ENCODE measurements at places on chromosomes 13 and 19.

- no peak for DNase-seq
Measured at GRCh38 chr13:45209229-45209628, 8.4 kb upstream of the KCTD4 start.

DNA sequence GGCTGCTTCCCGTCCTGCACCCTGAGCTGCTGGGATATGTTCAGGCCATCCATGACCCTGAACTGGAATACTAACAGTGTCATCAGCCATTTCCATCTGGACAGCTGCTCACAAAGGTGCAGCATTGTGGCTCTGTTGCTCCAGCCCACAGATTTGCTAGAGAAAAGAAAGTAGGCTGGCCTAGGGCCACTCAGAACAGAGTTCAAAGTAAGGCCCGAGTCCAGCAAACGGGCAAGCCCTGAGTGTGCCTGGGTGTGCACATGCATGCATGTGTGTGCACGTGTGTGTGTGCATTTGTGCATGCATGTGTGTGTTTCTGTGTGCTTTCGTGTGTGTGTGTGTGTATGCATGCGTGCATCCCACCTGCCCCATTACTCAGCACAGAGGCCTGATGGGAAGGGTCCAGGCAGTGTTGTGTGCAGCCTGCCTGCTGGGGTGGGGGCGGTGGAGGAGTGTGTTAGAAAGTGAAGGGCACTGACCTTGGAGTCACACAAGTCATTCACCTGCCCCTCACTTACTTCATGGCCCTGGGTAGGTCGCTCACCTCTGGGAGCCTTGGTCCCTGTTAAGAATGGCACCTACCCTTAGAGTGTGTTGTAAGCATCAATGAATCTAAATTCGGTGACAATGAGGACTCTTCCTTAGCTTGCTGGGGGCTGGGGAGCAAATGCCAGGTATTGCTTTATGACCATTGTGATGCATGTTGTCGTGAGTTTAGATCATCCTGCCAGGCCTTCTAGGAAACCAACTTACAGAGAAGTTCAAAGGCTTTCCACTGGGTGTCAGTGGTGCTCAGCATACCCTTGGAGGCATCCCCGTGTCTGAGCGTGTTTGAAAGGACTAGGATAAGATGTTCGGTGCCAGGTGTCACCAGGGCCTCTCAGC, 53.2 kb downstream of the GPR12 start:
- DNase-seq: peak; percentile 61

DNA sequence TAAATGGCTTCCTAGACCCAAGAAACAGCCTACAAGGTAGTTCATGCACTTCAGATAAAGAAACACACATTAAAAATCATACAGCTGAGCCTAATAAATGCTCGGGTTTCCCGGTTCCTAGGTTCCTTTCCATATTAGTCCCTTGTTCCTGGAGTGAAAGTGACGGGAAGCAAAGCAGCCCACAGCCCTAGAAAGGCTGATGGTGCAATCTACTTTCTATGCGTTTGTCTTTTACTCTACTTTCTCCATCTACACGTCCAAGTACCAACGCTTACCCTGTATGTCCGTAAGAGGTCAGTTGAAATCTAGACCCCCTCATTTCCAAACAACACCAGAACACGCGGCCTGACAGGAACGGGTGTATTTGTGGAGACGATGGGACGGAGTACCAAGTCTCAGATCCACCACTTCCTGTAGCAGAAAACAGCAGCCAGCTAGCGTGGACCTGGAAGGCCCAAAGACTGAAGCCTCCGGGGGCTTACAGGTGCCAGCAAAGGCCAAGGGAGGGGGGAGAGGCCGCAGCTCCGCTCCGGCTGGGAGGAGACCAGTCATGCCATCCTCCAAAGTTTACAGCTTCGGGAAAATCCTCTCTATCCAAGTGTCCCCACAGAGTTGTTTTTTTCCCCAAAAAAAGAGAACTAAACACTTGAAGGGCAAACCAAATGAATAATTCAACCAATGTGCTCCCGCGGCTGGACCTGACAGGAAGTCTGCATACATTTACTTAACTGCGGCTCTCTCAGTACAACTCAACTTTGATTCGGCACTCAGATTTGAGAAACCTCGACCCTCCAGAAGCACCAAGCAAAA, 34.1 kb downstream of the STK24 start:
- no peak for DNase-seq

DNA sequence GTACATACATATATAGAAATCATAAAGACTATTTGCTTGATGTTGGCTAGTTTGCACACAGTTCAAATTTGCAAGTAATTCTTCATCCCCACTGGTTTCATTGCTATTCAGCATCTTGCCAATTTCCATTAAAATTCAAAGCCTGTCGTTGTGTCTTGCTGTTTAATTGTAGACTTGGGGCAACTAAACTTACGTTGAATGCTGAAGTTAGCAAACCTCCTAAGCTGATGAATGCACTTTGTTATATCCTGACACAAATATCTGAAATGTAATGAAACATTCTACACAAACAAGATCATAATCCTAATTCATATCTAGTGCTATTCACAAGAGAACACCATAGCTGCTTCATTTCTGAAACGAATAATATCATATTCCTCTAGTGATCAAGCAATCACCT, 381.2 kb downstream of the ITGBL1 start:
- no peak for DNase-seq

DNA sequence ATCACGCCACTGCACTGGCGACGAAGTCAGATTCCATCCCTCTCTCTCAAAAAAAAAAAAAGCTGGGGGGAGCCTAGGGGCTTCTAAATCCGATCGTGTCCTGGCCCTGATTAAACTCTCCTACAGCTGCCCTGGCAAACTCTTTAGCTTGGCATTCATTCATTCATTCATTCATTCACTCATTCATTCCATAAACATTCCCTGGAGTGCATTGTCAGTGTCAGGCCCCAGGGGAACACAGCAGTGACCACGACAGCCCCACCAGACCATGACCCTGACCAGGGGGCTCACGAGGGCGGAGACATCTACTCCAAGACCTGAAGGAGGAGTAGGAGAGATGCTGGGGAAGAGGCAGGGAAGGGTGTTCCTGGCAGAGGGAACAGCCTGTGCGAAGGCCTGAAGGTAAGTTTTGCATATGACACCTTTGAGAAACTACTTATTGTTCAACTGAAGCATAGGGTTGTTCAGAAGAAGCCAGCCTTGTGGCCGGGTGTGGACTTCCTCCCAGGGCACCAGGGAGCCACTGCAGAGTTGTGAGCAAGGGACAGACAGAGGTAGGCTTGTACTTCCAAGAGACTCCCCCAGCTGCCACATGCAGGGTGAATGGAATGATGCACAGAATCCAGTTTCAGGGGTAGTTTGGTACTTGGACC, 24.5 kb downstream of the CEACAM16 start:
- DNase-seq: no peak

- no peak for DNase-seq
Measured at GRCh38 chr19:49677231-49677900, at the start of gene PRMT1. Gene PRMT1 (plus strand): TSS chr19:49677271. CDS start chr19:49677281, 10 bp downstream.

- no peak for DNase-seq
Measured at GRCh38 chr19:7907122-7907521, 3.4 kb downstream of the MAP2K7 start.

- no peak for DNase-seq
Measured at GRCh38 chr13:88472316-88472715, 801.1 kb downstream of the SLITRK5 start.

GRCh38 chr19:51503896-51504295, 2.3 kb upstream of the SIGLEC12 start:
- no peak for DNase-seq

DNA sequence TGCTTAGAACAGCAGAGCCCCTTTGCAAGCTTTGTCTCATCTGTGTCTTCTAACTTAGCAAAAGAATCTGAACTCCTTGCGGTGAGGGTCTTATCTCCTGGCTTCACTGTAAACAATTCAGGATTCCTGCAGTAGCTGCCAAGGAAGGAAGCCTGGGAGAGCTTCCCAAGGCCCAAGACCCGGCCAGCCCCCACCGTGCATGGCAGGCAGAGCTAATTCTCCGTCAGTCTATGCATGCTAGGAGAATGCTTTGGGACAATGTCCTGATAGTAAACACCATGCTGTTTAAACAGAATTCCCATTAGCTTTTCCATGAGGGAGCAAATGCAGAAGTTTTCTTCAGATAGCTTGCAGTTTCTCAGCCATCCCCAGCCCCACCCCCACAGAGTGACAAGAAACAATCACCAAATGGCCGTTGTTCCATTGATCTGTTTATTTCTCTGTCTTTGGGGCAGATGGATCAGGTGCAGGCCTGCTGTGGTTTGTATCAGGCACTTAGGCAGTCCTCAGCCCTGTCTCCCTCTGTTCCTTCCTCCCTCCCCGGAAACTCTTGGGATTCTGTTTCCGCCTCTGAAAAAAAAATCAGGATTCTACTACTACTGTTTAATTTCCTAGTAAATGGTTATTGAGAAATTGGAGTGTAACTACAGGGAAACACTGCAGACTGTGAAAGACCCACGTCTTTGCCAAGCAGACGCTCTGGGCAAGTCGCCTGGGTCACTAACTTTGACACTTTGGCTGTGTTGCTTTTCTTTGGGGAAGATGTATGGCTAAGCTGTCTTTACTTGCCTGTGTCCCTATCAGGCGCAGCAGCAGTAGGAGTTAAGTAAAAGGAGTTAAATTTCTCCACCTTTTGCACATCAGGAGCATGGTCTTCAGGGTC, 40.7 kb upstream of the SPATA13 start:
- peak; percentile 50 for DNase-seq

- DNase-seq: no peak
Measured at GRCh38 chr19:48962029-48962848, 2.9 kb upstream of the FTL start.

DNA sequence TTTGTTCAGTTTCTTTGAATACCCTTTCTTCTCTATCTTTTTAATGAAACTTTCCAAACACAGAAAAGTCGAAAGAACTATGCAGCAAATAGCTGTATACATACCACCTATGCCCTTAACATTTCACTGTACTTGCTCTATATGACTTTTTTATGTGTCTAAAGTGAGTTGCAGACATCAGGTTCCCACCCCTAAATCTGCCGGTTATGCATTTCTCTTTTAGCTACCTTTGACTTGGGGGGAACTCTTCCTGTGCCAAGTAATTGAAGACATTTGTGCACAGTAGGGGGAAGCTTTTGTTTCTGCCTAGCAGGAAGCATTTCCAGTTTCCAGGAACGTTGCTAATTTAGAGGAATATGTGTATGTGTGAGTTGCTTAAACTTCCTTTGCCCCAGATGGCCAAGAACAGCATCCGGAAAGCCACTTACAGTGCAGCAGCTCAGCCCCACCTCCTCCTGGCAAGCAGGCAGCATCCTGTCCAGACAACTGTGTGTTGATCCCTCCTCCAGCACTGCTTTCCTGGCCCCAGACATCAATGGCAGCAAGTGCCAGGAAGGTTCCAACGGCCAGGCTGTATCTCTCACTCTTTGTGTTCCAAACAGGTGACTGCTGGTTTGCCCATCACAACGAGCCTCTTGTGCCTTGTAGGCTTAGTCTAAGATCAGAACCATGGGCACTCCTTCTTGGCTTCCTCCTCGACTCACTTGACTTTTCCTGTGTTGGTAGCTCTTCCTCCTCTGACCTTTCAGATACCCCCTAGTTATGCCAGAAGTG, 14.7 kb upstream of the GRAMD1A start:
- DNase-seq: no peak

DNA sequence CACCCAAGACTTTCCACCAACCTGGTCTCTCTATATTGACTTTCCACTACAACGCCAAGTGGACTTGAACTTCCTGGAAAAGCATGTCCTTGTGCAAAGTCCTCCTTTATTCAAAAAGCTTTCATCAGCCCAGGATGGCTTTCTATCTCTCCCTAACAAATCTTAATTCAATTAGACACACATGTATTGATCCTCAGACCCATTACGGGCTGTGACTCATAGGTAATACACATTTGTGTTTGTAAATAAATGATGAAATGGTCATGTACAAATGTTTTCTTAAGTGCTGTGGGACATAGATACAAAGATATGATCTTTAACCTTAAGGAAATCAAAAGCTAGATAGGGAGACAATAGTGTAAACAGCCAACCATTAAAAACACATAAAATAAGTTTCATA, 1189.7 kb downstream of the EFNB2 start:
- no peak for DNase-seq

GRCh38 chr13:52383366-52383765, 22.6 kb downstream of the THSD1 start:
- DNase-seq: no peak

GRCh38 chr19:13920940-13921747, 15.1 kb downstream of the CC2D1A start:
- peak; percentile 50 for DNase-seq

- no peak for DNase-seq
Measured at GRCh38 chr19:51743405-51743804, 8.3 kb downstream of the FPR1 start.

- DNase-seq: no peak
Measured at GRCh38 chr13:72983085-72983768, 75.6 kb upstream of the KLF5 start.

- no peak for DNase-seq
Measured at GRCh38 chr19:31497709-31498108, 148.5 kb upstream of the TSHZ3 start.

DNA sequence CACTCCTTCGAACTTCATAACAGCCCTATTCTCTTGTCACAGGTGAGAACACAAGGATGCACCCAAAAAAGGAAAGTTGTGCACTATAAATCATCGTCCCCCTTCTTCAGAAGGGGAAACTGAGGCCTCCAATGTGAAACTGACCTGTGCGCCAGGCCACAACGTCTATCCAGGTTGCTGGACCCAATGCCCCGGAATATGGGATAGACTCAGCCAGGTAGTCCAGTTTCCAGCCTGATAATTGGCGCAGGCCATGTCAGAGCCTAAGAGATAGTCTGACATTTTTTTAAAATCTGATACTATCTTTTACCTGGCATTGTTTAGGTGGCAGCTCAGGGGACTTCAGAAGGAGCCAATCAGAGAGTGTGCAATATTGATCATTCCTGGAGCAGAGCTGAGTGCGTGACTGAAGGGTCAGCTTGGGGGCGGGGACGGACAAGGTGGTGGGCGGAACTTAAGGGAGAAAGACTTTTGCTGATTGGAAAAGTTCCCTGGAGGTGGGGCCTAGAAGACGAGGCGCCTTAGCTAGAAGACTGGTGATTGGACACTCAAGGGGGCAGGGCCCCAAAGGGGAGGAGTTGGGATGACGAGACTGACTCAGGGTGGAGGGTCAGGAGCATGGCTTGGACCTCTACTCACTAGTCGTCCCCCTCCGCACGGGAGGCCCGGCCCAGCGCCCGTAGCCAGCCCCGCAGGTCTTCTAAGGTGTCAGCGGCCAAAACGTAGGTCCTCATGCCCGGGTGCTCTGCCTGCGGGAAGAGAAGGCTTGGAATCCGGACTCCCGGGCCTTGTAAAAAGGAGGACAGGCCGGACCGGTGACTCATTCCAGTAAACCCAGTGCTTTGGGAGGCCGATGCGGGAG, 8.5 kb downstream of the PLEKHA4 start:
- no peak for DNase-seq

DNA sequence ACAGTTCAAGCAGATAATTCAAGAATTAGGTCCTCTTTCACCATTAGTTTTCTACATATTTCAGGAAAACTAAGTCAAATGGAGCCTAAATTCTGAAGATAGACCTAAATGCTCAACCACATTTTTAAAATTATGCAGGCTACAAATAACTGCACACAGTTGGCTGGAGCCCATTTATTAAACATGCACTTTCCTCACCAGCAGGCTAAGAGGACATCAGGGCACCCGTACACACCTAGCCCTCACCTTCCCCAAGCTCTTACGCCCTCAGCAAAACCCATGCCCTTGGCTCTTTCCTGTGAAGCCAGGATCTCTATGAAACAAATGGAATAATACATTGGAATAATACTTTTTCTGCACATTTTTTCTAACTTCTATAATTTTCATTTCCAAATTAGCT, 18.2 kb downstream of the IRS2 start:
- DNase-seq: no peak

GRCh38 chr19:5131506-5132205, 162.7 kb downstream of the KDM4B start:
- DNase-seq: no peak
